ENCODE measurements at places on chromosomes 2 and 18.

DNA sequence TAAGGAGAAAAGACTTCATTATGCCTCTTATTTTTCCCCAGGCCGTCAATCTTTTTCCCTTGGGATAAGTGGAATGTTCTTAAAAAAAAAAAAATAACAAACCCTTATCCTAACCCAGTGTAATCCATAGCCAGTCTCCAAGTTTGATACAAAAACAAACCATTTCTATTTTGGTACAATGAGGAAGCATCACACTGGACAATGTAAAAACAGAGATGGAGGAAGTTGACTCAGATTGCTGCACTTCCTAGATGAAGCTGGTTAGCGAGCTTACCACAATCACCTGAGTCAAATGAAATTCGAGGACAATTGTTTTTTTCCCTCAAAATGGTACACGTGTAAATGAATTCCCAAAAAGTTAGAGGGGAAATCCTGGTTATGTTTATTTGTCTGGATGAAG is 259.7 kb downstream of the TCF4 start:
- DNase-seq = no peak

DNA sequence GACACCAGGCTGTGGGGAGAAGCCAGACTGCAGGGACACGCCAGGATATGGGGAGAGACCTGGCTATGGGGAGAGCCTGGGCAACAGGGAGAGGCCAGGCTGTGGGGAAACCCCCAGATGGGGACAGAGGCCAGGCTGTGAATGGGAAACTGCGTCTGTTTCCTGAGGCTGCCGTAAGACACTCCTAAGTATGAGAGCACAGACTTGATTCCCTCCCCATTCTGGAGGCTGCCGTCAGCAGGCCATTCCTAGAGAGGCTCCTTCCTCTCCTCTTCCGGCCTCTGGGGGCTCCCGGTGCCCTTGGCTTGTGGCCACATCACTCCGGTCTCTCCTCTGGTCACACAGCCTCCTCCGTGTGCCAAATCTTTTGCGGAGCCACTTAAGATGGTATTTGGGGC is 32.3 kb downstream of the ADI1 start:
- DNase-seq = no peak

- no peak for DNase-seq
These were observed 14.4 kb downstream of the FBXO41 start for GRCh38 chr2:73269686-73270465.

GRCh38 chr2:143840601-143841000 is 679.3 kb downstream of the ZEB2 start:
- no peak for DNase-seq

GRCh38 chr2:237617587-237617982 is 9.8 kb upstream of the LRRFIP1 start:
- no peak for DNase-seq
